ENCODE measurements at places on chromosomes 11 and 22. TPM values are rescaled to one million over a fixed set of nuclear protein-coding genes. Genes with fewer than 3 reads are reported as not detected.

Gene OR9I1
- total RNA-seq: not detected

Gene OR52H1
- total RNA-seq: not detected

Gene GGTLC3
- not detected for total RNA-seq

Gene SMIM35
- 0.67 TPM for total RNA-seq

Gene MMP3
- total RNA-seq: not detected

Gene BAD
- 35.7 TPM for total RNA-seq

Gene HTR3A
- not detected for total RNA-seq

Gene OLFML1
- not detected for total RNA-seq

Gene MCHR1
- total RNA-seq: not detected

Gene NEFH
- 1.6 TPM for total RNA-seq

Gene STARD10
- 41.3 TPM for total RNA-seq

Gene LAYN
- total RNA-seq: 15.6 TPM

Gene HBB
- total RNA-seq: not detected

Gene RASD2
- total RNA-seq: 0.19 TPM

Gene LRP4
- 0.09 TPM for total RNA-seq

Gene ANO5
- not detected for total RNA-seq

Gene C11orf86
- not detected for total RNA-seq

Gene DSCAML1
- total RNA-seq: 2.5 TPM

Gene MS4A3
- not detected for total RNA-seq

Gene TLCD5
- 2.0 TPM for total RNA-seq

Gene GALNT18
- 2.5 TPM for total RNA-seq

Gene ELF5
- total RNA-seq: not detected

Gene THY1
- 4.0 TPM for total RNA-seq

Gene RNF214
- 30.7 TPM for total RNA-seq

Gene NLRP14
- total RNA-seq: 0.12 TPM

Gene GNAZ
- 0.56 TPM for total RNA-seq

Measured in activated T-cell treated with anti-CD3 and anti-CD28 coated beads, Interleukin-2, amount 50 U/mL, for 72 hours (primary cell).